ENCODE measurements at places on chromosomes 5 and 9.
A peak's percentile ranks its signal among the peaks of the same experiment; 100 is the strongest.

DNA sequence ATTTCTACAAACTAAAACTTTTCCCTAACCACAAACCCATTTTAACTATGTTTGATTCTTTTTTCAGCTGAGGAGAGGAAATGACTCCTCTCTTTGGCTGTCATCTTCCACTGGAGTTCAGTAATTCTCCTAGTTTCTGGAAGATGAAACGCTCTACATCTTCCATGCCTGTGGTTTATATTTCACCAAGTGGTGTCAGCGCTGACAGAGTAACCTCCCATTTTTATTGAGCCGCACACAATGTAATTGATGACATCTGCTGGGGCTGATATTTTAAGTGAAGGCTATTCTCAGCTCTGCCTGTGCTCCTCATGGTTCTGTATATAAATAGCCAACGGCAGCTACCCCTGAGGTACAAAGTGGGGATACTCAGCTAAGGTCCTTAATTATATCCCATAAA, 234.6 kb downstream of the SPOCK1 start:
- DNase-seq = no peak

- DNase-seq = no peak
Observed at GRCh38 chr5:167576897-167577296, 714.5 kb upstream of the WWC1 start.

GRCh38 chr5:58786035-58786434, 203.2 kb downstream of the RAB3C start:
- DNase-seq = no peak

GRCh38 chr5:94244921-94245320, 373.5 kb downstream of the KIAA0825 start:
- no peak for DNase-seq

- no peak for DNase-seq
Observed at GRCh38 chr9:18379073-18379811, 94.7 kb upstream of the ADAMTSL1 start.

DNA sequence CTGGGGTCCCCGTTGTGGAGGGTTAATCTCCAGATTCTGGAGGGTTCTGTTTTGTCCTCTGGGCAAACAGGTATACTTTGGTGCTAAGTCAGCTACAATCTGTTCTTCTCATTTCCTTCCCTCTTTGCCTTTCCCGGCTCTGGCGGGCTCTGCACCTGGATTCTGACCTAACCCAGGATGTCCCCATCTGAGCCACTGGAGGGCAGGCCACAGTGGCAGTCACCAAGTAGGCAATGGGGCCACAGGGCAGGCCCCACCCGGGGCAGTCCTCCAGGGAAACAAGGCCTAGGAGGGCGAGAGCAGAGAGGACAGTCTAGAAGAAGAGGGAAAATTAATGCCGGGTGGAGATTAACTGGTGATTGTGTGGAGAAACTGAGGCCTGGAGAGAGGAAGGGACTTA, 40.4 kb upstream of the HRH2 start:
- no peak for DNase-seq

GRCh38 chr5:135426102-135427082, 20.8 kb downstream of the DCANP1 start:
- DNase-seq = no peak

DNA sequence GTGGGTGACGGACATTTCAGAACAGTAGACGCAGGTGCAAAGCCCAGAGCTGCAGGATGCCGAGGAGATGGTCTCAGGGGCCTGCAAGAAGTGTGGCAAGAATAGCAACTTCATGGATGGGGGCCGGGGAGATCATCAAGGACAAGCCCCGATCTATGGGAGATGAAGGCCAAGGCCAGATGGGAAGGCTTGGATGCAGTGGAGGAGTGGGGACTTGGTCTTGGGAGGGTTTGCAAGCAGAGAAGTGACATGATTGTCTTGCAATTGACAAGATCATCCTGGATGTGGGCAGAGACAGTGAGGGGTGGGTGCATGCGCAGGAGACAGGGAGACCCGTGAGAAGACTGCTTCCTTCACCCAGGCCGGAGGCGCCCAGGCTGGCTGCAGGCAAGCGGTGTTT, 198.1 kb downstream of the CDK5RAP2 start:
- DNase-seq = no peak

- no peak for DNase-seq
Observed at GRCh38 chr9:114690308-114690707, 8.3 kb upstream of the TEX48 start.

GRCh38 chr5:135139381-135140134, 105.5 kb upstream of the PITX1 start:
- DNase-seq = peak; percentile 37

GRCh38 chr9:120324996-120325642, 254.8 kb downstream of the CDK5RAP2 start:
- no peak for DNase-seq

GRCh38 chr9:121283856-121284732, 16.1 kb downstream of the GSN start:
- no peak for DNase-seq

DNA sequence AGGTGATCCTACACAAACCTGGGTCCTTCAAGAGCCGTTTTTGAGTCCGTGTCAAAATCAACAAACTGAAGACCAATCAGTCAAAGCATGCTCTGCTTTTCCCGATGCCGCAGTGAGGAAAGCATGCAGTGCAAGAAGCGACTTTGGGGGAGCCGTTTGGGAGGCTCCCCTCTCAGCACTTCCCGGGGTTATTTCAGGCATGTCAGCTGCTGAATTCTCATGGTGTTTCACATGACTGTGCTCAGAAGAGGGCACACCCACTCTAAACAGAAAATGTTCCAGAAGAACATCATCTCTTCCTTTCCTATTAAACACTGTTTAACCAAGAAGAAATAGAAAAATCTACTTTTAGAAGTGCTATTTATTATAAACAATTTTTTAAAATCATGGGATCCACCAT, 125.5 kb downstream of the EPB41L4A start:
- no peak for DNase-seq

All from CD4-positive, alpha-beta T cell treated with Interleukin-1 beta for 1 hour (primary cell).